ENCODE measurements at places on chromosomes 2 and 18. TPM values are rescaled to one million over a fixed set of nuclear protein-coding genes. Genes with fewer than 3 reads are reported as not detected.

The LINC00305 gene
- not detected for total RNA-seq

The TPO gene
- total RNA-seq, result 3.3 TPM

The APCDD1 gene
- 13.0 TPM for total RNA-seq

The ANKZF1 gene
- 13.0 TPM for total RNA-seq

The POTEJ gene
- total RNA-seq, result not detected

The SFTPB gene
- not detected for total RNA-seq

The GKN2 gene
- not detected for total RNA-seq

The NEB gene
- total RNA-seq, result 6,824 TPM

- no peak overlapping the region for H3K4me3 ChIP-seq
- no peaks in the 10 kb centered on the region for H3K36me3 ChIP-seq
- H3K27me3 ChIP-seq, result no peaks in the 10 kb centered on the region
- no peak overlapping the region for H3K27ac ChIP-seq
- no peak for DNase-seq
- H3K4me1 ChIP-seq, result no peaks in the 10 kb centered on the region
Observed at GRCh38 chr2:62267696-62268095, 71.8 kb downstream of the B3GNT2 start.

- no peaks in the 10 kb centered on the region for H3K36me3 ChIP-seq
- H3K4me3 ChIP-seq, result peak overlapping the region; percentile 79
- H3K4me1 ChIP-seq, result peaks cover 24% of the 10 kb centered on the region
- H3K27ac ChIP-seq, result peak overlapping the region; percentile 99
- H3K27me3 ChIP-seq, result no peaks in the 10 kb centered on the region
- DNase-seq, result no peak
Observed at GRCh38 chr2:160271171-160272086, 71.4 kb upstream of the ITGB6 start.

DNA sequence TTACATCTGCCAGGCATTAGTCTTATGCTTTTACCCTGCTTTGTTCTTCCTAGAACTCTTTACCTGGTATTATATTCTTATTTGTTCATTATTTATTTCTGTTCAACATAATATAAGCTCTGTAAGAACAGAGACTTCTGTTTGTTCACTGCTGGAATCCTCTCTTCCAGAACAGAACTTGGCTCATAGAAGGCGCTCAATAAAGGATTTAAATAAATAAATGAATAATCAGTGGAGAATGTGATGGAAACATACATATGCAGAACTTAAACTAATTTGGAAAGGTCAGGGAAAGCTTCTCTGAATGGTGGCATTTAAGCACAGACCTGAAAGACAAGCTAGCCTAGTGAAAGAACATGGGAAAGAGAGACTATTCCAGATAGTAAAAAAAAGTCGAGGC, 24.3 kb downstream of the NCKAP1 start:
- DNase-seq, result no peak
- no peak overlapping the region for H3K4me3 ChIP-seq
- H3K4me1 ChIP-seq, result peaks cover 78% of the 10 kb centered on the region
- H3K36me3 ChIP-seq, result no peaks in the 10 kb centered on the region
- no peaks in the 10 kb centered on the region for H3K27me3 ChIP-seq
- no peak overlapping the region for H3K27ac ChIP-seq

DNA sequence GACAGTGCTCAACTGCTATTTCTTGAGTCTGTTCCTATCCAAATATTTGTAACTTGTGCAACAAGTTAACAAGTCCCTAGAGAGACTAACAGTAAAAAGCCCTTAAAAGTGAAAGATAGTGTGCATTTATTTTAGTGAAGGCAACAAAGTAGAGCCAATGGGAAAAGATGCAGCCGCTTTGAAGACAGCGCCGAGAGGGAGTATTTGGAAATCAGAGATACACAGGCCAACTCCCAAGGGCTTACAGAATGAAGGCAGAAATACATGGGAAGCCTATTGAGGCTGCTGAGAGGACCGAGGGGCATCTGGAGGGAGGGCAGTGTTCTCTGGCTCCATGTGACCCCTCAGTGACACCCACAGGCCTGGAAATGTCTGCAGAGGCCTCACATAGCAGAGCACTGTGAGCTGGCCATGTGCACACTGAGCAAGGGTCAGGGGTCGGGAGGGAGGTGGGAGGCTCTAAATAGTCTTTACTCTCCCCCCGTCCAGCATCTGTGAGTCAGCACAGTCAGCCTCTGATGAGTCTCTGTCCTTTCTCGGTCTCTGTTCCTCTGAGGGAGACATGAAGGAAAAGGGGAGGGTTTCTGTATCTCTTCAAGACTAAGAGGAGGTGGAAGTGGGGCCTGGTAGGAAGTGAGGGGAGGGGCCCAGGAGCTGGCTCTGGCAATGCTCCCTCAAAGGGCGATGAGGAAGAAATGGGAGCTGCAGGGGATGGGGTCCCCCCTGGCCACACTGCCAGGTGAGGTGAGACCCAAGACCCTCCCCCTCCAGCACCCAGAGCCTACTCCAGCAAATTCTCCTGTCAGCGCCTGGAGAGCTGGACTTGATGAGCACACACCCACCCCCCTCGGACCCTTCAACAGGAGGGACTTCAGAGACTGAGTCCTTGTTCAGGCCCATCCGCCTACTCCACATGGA, 133.6 kb downstream of the SP3 start:
- H3K4me3 ChIP-seq, result no peak overlapping the region
- H3K36me3 ChIP-seq, result no peaks in the 10 kb centered on the region
- no peaks in the 10 kb centered on the region for H3K27me3 ChIP-seq
